ENCODE measurements at places on chromosomes 7 and 10. TPM values are rescaled to one million over a fixed set of nuclear protein-coding genes. Genes with fewer than 3 reads are reported as not detected.

DNA sequence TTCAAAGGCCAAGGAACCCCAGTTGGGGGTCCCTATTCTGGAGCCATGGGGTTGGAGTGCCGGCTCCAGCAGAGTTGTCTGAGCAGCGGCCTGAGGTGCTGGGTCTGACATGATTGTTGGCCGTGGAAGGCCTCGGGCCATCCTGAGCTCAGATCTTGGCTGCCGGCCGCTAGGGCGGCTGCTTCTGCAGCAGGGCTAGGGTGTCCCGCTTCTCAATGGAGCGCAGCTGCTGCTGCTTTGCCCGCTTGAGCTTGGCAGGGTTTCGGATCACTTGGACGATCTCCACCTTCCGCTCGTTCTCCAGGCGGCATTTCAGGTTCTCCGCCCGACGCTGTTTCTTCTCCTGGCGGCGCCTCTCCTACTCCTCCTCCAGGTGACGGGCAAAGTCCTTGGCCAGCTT, 171.1 kb downstream of the HIBADH start:
- no peak overlapping the region for H3K4me3 ChIP-seq
- no peaks in the 10 kb centered on the region for H3K36me3 ChIP-seq
- no peaks in the 10 kb centered on the region for H3K4me1 ChIP-seq

- no peaks in the 10 kb centered on the region for H3K27me3 ChIP-seq
- no peaks in the 10 kb centered on the region for H3K4me1 ChIP-seq
- H3K4me3 ChIP-seq: no peak overlapping the region
- no peak overlapping the region for H3K27ac ChIP-seq
- DNase-seq: no peak
These were observed 85.7 kb upstream of the NMT2 start for GRCh38 chr10:15253951-15254807.

DNA sequence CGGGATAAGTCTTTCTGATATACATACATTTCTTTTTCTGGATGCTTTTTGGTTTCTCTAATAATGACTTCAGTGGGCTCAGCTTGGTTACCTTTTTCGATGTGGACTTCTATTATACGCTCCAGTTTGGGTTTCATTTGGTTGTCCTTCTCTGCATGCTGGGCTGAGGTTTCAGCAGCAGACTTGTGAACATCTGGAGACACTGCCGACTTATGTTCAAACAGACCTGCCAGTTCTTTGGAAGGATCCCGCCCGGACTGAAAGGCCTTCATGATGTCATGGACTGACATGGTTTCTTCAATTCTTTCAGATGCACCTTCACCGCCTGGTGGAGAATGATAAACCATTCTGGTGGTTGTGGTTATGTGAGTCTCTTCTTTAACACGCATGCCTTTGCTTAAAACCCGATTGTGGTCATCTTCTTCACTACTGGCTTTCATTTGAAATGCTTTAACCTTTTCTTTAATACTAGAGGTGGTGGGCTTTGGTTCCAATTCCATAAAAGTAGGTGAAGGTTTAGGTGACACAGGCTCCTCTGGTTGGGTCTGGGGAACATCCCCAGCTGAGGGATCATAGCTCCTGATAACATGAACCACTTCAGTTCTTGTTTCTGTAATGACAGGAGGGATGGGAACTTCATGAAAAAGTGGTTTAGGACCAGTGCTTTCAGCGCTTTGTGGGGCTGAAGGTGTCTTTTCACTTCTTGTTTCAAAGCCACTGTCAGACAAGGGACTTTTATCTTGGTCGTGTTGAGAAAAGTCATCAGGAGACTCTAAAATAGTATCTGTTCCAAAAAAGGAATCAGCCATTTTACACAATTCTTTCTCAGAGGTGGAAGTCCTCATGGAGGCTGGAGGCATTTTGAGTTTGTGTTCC, 167.7 kb upstream of the CCDC6 start:
- no peaks in the 10 kb centered on the region for H3K27me3 ChIP-seq
- H3K4me3 ChIP-seq: no peak overlapping the region
- peaks cover 9% of the 10 kb centered on the region for H3K36me3 ChIP-seq
- H3K4me1 ChIP-seq: no peaks in the 10 kb centered on the region

DNA sequence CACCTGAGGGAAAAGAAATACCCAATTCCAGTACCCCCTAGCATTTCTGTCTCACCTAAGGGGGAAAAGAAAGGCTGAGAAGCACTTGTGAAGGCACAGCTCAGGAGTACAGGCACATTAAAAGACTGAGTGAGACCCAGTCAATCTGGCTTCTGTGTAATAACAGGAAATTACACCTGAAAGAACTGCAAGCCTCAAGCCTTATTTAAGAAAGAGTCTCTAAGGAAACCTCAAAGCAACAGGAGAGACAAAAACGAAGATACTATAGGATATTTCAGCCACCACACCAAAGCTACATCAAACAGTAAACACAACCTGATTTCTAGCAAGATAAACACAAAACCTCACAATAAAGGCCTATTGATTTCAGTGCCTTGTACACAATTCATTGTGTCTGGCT, 69.6 kb upstream of the CDK1 start:
- DNase-seq: no peak
- H3K27me3 ChIP-seq: no peaks in the 10 kb centered on the region
- H3K27ac ChIP-seq: no peak overlapping the region
- H3K4me1 ChIP-seq: no peaks in the 10 kb centered on the region
- H3K4me3 ChIP-seq: no peak overlapping the region
- no peaks in the 10 kb centered on the region for H3K36me3 ChIP-seq

GRCh38 chr7:33729726-33730125, 175.6 kb upstream of the BMPER start:
- no peaks in the 10 kb centered on the region for H3K4me1 ChIP-seq
- DNase-seq: no peak
- H3K4me3 ChIP-seq: no peak overlapping the region
- no peaks in the 10 kb centered on the region for H3K36me3 ChIP-seq
- H3K27me3 ChIP-seq: no peaks in the 10 kb centered on the region

DNA sequence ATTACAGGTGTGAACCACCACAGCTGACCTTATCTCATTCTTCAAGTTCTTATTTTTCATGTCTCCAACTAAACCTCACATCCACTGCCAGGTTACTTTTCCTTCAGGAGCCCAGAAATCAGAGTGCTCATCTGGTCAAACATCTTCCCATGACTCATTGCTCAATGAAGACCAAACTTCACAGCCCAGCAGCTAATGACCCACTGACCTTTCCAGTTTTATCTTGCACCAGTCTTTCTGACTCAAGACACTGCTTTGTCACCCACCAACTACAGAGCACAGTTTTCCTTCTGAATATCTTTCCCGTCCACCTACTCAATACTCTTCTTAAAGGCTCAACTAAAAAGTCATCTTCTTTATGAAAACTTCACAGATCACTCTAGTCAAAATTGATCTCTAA, 245.1 kb downstream of the CHCHD3 start:
- no peaks in the 10 kb centered on the region for H3K4me1 ChIP-seq
- H3K27ac ChIP-seq: no peak overlapping the region
- no peak for DNase-seq
- no peaks in the 10 kb centered on the region for H3K27me3 ChIP-seq
- H3K4me3 ChIP-seq: no peak overlapping the region
- no peaks in the 10 kb centered on the region for H3K36me3 ChIP-seq

GRCh38 chr10:28169525-28169924, 133.3 kb downstream of the MPP7 start:
- H3K27ac ChIP-seq: no peak overlapping the region
- H3K27me3 ChIP-seq: no peaks in the 10 kb centered on the region
- no peaks in the 10 kb centered on the region for H3K4me1 ChIP-seq
- H3K36me3 ChIP-seq: no peaks in the 10 kb centered on the region
- DNase-seq: no peak
- no peak overlapping the region for H3K4me3 ChIP-seq

DNA sequence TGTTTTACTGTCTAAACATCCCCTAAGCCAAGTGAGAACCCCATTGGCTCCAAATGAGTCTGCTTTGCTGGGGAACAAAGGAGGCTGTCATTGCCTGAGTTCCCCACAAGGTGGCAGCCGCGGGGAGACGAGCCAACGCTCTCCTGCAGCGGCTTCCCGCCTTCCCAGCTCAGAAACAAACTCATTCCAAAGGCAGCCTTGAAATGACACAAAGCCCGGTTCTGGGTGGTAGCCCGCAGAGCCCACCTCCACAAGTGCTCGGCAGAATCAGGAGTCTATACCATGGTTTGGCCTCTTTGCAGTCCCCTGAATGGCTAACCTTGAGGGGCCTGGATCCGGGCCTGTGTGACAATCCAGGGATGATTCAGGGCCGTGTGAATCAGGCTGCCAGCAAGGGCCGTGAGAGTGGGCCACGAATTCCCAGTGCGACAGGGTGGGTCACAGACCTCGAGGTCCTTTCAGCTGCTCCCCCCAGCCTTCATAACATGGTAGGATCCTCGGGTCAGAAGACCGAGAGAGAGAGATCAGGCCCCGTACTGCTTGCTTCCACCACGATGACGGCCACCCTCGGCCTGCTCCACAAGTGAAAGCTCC, 79.7 kb downstream of the DLG5 start:
- no peaks in the 10 kb centered on the region for H3K36me3 ChIP-seq
- H3K4me1 ChIP-seq: peaks cover 44% of the 10 kb centered on the region
- H3K4me3 ChIP-seq: peak overlapping the region; percentile 5
- no peak for DNase-seq
- peak overlapping the region; percentile 77 for H3K27ac ChIP-seq

DNA sequence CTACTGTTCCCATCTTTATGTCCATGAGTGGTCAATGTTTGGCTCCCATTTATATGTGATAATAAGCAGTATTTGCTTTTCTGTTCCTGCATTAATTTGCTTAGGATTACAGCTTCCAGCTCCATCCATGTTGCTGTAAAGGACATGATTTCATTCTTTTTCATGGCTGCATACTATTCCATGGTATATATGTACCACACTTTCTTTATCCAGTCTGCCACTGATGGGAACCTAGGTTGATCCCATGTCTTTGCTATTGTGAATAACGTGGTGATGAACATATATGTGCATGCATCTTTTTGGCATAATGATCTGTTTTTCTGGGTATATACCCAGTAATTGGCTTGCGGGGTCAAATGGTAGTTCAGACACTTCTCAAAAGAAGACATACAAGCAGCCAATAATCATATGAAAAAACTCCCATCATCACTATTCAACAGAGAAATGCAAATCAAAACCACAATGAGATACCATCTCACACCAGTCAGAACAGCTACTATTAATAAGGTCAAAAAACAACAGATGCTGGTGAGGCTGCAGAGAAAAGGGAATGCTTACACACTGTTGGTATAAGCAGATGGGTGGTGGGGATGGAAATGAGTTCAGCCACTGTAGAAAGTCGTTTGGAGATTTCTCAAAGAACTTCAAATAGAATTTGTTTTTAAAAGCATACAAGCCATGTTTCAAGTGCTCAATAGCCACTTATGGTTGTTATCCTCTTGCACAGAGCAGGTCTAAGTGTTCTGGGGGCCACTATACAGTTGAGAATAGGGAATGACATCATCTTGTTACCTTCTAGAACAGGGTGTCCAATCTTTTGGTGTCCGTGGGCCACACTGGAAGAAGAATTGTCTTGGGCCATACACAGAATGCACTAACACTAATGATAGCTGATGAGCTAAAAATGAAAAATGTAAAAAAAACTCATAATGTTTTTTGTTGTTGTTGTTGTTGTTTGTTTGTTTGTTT, 23.2 kb upstream of the SDK1 start:
- peaks cover 8% of the 10 kb centered on the region for H3K4me1 ChIP-seq
- no peaks in the 10 kb centered on the region for H3K27me3 ChIP-seq
- H3K4me3 ChIP-seq: no peak overlapping the region
- no peak for DNase-seq
- no peaks in the 10 kb centered on the region for H3K36me3 ChIP-seq
- no peak overlapping the region for H3K27ac ChIP-seq

DNA sequence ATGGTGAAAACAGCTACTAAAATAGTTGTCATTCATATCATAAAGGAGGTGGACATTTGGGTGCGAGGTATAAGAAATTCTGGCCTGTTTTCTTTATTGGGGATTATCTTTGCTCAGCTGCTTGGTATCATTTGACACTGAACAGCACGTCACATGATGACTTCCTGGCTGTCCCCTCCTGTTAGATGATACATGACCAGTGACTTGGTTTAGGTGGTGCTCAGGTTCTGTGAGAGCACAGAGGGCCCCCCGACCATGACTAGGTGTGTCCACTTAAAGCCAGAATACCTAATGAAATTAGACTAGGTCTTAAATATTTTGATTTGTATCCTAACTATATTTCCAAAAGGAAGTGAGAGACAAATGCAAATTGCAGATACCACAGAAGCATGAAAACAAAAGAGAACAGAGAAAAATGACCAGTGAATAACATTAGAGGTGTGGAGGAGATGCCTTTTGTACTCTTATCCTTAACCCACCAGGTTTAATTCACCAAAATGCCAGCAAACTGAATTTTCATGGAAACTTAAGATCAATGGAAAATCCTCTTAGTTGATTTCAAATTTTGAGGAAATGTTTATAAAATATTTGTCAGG, 50.6 kb upstream of the GJD4 start:
- no peak overlapping the region for H3K4me3 ChIP-seq
- no peaks in the 10 kb centered on the region for H3K36me3 ChIP-seq
- no peak overlapping the region for H3K27ac ChIP-seq
- DNase-seq: no peak
- no peaks in the 10 kb centered on the region for H3K27me3 ChIP-seq
- no peaks in the 10 kb centered on the region for H3K4me1 ChIP-seq

GRCh38 chr10:76640806-76641205, 996.8 kb downstream of the KCNMA1 start:
- H3K27ac ChIP-seq: no peak overlapping the region
- DNase-seq: no peak
- H3K36me3 ChIP-seq: no peaks in the 10 kb centered on the region
- peaks cover 26% of the 10 kb centered on the region for H3K4me1 ChIP-seq
- H3K27me3 ChIP-seq: no peaks in the 10 kb centered on the region
- H3K4me3 ChIP-seq: no peak overlapping the region

DNA sequence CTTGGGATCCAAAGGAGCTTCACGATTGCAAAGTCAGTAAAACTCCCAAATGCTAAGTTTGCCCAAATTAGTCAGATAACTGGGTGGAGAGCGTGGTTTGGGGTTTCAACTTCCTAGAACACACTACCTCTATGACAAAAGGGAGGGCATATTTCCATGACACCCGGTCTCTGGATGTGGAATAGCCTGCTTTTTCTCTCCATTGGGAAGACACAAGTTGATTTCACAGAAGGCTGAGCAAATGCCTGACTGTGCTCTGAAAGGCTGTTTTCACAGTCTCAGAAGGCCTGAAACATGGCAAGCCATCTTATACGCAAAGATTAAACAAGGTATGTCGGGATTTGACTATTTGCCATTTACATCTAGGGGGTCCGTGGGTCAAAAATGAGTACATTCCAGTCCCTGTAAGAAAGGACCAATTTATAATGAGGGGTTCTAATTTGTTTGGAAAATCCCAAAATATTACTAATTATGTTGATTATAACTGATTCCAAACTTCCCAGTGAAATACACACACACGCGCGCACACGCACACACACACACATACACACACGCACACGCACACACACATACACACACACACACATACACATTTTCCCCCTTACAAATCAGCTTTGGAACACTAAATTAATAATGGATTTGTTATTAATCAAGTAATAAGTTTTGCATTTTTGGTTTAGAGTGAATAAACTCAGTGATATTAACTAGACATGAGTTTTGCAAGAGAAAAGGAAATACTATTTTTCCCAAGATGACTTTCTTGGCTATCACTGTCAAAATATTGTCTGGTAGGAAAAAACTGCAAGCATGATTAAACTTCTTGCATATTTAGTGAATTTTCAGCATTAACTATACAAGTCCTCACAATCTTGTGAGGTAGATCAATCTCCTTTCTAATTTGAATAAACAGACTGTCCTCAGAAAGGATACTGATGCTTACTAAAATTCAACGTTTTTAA, 105.0 kb downstream of the PRTFDC1 start:
- H3K27ac ChIP-seq: no peak overlapping the region
- H3K4me3 ChIP-seq: no peak overlapping the region

GRCh38 chr10:27500096-27500495, 4.0 kb upstream of the RAB18 start:
- no peak for DNase-seq
- no peak overlapping the region for H3K27ac ChIP-seq
- no peak overlapping the region for H3K4me3 ChIP-seq
- H3K27me3 ChIP-seq: no peaks in the 10 kb centered on the region
- no peaks in the 10 kb centered on the region for H3K36me3 ChIP-seq
- peaks cover 9% of the 10 kb centered on the region for H3K4me1 ChIP-seq

Gene AMPH
- 13.3 TPM for total RNA-seq

Gene ANKRD1
- total RNA-seq: not detected

Measured in vagina (tissue), 2 donors.